ENCODE measurements at places on chromosomes 16 and 17. TPM values are rescaled to one million over a fixed set of nuclear protein-coding genes. Genes with fewer than 3 reads are reported as not detected.

GRCh38 chr17:82751171-82751570 is 694 bp upstream of the TBCD start:
- DNase-seq, result no peak

- DNase-seq, result no peak
Observed at GRCh38 chr17:62004388-62004787, 60.7 kb downstream of the MED13 start.

- DNase-seq, result no peak
Observed at GRCh38 chr17:42061646-42062487, 11.5 kb upstream of the C17orf113 start.

DNA sequence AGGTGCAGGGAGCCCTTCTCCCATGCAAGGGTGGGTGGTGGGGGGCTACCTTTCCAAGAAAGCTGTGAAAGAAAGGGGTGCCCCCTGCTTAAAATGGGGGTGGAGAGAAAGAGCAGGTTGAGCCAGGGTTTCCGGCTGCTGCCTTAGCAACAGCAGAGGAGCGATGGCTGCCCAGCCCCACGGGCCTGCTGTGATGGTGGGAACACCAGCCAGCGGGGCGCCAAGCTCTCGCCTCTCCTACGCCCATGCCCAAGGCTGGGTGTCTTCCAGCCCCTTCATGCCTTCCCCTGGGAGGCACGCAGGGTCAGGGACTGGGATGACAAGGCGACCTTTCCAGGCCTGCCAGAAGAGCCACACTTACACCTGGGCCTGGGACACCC is 3.0 kb downstream of the FMNL1 start:
- no peak for DNase-seq

DNA sequence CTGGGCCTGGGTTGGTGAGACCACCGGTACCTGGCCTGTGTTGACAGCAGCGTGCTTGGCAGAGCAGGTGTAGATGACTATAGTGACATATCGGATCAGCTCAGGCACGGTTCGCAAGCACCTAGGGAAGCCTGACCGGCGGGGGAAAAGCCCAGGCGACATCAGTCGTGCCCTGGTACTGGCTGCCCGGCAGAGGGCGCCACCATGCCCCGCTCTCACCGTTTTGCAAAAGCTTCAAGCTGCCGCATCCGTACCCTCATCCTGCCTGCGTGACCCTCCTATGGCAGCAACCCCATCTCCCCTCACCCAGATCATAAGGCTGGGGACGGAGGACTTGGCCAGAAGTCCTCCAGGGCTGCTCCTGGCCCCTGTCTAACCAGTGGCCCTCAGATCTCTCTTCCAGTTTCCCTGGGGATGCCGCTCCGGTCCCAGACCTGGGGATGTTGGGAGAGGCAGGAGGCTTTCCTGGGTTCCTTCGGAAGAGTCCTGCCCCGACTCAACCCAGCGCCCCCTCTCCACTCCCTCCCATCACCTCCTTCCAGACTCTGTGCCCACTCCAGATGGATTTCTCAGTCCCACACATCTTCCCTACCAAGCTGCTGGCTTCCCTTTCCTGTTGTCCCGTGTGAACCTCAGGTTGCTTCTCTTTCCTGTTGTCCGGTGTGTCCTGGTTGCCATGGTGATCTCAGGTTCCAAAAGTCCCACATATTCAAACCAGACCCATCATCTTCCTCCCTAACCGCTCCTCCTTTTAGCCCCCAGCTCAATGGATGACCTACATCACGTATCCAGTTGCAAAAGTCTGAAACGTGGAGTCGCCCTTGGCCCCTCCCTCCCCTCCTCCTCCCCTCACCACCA is 13.7 kb downstream of the ALOX12B start:
- DNase-seq, result peak; percentile 54

OR3A3 gene
- total RNA-seq, result not detected

PRSS27 gene
- 2.5 TPM for total RNA-seq

SPNS3 gene
- total RNA-seq, result 0.83 TPM

PLCG2 gene
- total RNA-seq, result 13.6 TPM
